ENCODE measurements at places on chromosomes 5 and 9.

GRCh38 chr9:69946800-69947437 is 96.7 kb upstream of the MAMDC2 start:
- no peak for DNase-seq
- no peak overlapping the region for H3K27ac ChIP-seq
- no peaks in the 10 kb centered on the region for H3K4me1 ChIP-seq
- H3K4me3 ChIP-seq: no peak overlapping the region
- peaks cover 4% of the 10 kb centered on the region for H3K27me3 ChIP-seq
- no peaks in the 10 kb centered on the region for H3K36me3 ChIP-seq

DNA sequence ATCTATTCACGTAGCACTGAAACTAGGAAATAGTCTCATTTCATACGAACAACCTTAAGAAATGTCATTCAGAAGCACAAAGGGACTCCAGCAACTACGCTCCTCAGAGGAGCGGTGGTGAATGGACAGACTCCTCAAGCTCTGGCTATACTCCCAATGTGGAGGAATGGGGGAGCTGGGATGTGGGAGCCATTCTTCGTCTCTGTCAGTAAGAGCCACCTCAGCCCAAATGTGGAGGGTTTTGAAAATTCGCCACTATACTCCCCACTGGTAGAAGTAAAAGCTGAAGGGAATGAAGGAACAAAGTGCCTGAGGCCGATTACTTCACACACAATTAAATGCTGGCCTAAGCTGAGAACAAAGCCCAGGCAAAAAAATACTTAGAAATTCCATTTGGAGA is 96.3 kb downstream of the ADAMTS12 start:
- H3K4me1 ChIP-seq: no peaks in the 10 kb centered on the region
- H3K36me3 ChIP-seq: no peaks in the 10 kb centered on the region
- no peak overlapping the region for H3K4me3 ChIP-seq
- H3K27ac ChIP-seq: no peak overlapping the region

DNA sequence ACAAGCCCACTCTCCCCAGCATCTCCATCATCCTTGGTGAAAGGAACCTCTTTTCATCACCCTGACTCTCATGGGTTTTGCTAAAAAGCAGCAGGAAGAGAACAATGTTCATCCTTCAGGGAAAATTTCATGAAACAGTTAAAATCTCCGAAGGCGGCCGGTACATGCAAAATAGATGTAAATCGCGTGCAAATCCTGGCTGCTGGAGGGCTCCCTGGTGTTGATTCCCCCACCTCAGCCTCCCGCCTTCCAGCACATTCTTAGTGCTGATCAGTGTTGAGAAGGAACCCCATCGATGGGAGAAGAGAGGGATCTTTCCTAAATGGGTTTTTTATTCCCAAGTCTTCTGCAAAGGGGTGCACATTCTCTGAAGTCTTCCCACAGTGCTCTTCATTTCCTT is 8.7 kb upstream of the GFI1B start:
- no peak overlapping the region for H3K27ac ChIP-seq
- H3K4me1 ChIP-seq: no peaks in the 10 kb centered on the region
- no peak for DNase-seq
- H3K27me3 ChIP-seq: no peaks in the 10 kb centered on the region
- H3K36me3 ChIP-seq: no peaks in the 10 kb centered on the region

- H3K27ac ChIP-seq: no peak overlapping the region
- H3K4me3 ChIP-seq: no peak overlapping the region
- H3K4me1 ChIP-seq: no peaks in the 10 kb centered on the region
- H3K36me3 ChIP-seq: no peaks in the 10 kb centered on the region
These were observed 43.4 kb upstream of the N4BP3 start for GRCh38 chr5:178069909-178070308.

DNA sequence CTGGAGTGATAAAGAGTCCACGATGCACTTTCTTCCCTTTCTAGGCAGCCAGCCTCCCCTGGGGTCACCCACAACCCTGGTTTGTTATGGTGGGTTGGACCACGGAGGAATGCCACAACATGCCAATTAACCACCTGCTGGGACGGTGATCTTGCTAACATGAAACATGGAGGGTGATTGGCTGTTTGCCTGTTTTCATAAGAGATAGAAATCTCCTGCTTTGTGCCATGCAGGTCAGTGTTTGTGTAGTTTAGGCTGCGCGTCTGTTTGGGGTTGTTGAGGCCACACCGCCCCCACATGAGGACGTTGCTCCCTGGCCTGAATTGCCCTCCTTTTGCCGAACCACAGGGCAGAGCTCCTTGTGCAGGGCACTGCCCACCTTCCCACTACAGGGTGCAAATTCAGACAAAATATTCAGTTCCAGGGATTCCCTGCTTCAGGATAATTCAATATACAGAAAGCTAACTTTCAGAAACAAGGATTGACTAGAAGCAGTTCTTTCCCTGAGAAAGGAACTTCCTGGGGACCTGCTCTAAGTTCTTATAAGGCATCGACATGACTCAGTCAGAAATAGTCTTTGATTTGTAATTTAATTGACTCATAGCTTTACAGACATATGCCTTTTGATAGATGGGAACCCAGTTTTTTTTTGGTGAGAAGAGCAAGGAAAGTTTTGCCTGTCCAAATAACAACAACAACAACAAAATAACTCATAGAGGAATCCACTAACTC is 427.6 kb downstream of the GADD45G start:
- no peaks in the 10 kb centered on the region for H3K36me3 ChIP-seq
- H3K4me3 ChIP-seq: no peak overlapping the region
- no peaks in the 10 kb centered on the region for H3K4me1 ChIP-seq
- no peaks in the 10 kb centered on the region for H3K27me3 ChIP-seq
- H3K27ac ChIP-seq: no peak overlapping the region
- DNase-seq: no peak

DNA sequence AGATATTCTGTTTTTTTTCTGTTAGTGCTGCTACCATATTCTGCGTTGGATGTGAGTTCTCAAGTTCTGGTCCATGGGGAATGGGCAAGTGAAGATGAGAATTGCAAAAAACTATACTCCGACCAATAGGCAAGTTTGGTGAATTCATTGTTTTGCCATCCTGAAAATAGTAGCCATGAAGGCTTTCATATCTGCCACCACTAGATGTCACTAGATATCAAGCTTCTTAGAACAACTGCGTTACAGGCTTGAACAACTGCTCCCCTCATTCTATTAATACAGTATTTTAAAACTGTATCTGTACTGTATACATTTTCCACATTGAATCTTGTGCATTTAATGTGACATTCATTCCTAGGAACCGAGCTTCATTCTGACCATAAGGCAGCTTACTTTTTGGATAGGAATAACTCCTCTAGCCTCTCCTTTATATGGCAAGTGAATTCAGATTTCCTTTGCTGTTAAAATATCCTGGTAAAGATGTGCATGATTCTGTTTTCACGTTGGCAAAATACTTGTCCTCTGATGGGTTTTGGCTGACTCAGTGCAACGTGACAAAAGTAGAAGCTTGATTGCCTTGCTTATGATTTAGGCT is 163.6 kb downstream of the SREK1 start:
- H3K4me1 ChIP-seq: no peaks in the 10 kb centered on the region
- H3K27ac ChIP-seq: no peak overlapping the region
- H3K27me3 ChIP-seq: no peaks in the 10 kb centered on the region
- H3K4me3 ChIP-seq: no peak overlapping the region

DNA sequence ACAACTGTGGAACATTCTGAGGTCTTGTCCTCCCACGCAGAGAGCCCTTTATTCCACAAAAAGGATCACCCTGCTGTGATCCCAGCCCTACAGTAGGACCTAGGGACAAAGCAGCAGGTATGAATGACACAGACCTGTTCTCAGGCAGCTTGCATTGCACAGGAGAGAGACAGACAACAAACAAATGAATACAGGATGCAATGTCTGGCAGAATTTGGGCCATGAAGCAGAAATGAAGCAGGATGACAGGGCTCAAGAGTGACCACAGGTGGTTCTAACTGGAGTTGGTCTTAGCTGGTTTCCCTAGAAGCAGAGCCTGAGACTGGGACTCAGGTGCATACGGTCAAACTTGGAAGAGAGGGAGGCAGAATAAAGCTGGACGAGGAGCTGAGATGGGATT is 388.8 kb downstream of the CDK5RAP2 start:
- DNase-seq: no peak
- no peak overlapping the region for H3K4me3 ChIP-seq
- H3K36me3 ChIP-seq: no peaks in the 10 kb centered on the region
- H3K27me3 ChIP-seq: no peaks in the 10 kb centered on the region

DNA sequence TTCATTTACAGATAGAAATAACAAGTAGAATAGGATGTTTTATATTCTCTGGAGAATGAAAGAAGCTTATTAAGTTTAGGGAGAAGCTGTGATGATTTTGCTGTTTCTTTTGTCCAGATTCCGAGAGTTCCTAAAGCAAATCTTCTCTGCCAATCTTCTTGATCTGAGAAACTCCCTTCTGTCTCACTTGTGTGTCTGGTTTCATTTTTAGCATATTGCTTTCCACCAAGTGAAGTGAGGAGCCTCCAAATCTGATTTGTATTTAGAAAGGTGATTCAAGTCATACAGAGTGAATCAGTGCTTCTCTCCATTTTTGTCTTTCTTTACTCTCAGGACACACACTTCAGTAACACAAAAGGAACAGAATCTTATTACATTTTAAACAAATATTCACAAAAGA is 48.4 kb downstream of the STX17 start:
- H3K27ac ChIP-seq: no peak overlapping the region
- no peaks in the 10 kb centered on the region for H3K36me3 ChIP-seq
- no peaks in the 10 kb centered on the region for H3K27me3 ChIP-seq
- H3K4me1 ChIP-seq: no peaks in the 10 kb centered on the region
- no peak for DNase-seq
- H3K4me3 ChIP-seq: no peak overlapping the region

DNA sequence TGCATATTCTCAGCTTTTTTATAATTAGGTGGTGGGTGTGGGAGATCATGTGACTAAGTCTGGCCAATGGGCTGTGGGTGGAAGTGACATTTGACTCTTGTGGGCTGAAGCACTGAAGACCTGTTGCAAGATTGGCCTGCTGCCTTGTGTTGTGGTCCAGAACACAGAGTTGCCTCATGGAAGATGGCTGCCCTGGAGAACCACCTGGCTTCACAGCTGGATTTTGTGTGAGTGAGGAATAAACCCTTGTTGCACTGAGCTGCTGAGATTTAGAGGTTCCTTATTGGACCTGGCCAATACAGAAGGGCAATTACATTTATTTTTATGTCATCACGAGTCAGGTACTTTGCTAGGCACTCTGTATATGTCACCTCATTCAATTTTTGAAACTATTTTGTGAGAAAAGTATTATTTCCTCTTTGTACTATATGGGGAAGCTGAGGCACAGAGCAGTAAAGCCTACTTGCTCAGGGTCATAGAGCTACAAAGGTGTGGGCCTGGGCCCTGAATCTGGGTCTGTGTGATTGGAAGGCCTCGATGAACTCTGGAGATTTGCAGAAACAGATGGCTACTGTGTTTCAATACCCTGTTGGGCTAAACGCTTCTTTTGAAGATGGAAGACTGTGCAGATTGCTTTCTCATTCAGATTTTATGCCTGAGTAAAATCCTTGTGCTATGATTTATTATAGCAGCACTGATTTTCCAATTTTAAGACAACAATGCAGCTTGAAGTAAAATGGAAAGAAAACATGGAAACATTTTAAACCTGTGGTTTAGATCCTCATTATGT is 71.2 kb upstream of the TBC1D2 start:
- DNase-seq: no peak
- H3K27ac ChIP-seq: no peak overlapping the region
- no peaks in the 10 kb centered on the region for H3K27me3 ChIP-seq
- H3K4me1 ChIP-seq: no peaks in the 10 kb centered on the region
- no peak overlapping the region for H3K4me3 ChIP-seq
- H3K36me3 ChIP-seq: no peaks in the 10 kb centered on the region

DNA sequence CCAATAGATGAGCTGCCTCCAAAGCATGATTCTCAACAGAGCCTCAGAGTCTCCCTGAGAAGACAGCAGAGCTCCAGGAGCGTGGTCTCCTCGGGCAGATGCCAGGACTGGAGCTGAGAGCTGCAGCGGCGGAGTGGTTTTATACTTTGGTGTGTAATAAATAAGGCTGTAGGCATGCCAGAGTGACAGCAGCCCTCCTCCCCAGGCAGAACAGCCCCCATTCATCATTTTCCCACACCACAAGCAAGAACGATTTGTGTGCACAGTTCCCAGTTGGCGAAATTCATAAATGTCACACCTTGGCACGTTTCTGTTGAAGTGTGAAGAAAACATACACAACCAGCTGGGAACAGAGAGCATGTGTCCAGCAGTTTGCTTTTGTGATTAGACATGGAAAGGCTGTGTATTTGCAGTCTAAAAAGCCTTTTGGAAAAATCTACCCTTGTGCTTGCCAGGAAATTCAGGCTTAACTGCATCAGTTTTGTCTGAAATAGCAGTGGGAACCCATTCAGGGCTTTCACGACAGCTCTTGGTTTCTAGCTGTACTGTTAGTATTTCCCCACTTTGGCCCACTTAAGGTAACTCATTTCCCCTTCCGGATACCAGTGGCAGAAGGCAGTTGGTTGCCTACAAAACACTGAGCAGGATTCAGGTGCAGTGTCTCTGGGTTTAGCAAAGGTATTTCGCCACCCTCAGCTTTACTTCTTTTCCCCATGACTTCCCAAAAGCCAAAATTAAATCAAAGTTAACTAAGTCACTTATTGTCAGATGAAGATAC is at the start of gene C1QTNF3:
Gene C1QTNF3 (minus strand): TSS at position 115 of the 778 bp plus-strand sequence. CDS start 88 bp downstream, at position 27.
- H3K27ac ChIP-seq: no peak within 1 kb of the TSS
- H3K4me3 ChIP-seq: no peak within 1 kb of the TSS
- H3K4me1 ChIP-seq: no peaks in the 10 kb centered on the region
- no peaks in the 10 kb centered on the region for H3K36me3 ChIP-seq

DNA sequence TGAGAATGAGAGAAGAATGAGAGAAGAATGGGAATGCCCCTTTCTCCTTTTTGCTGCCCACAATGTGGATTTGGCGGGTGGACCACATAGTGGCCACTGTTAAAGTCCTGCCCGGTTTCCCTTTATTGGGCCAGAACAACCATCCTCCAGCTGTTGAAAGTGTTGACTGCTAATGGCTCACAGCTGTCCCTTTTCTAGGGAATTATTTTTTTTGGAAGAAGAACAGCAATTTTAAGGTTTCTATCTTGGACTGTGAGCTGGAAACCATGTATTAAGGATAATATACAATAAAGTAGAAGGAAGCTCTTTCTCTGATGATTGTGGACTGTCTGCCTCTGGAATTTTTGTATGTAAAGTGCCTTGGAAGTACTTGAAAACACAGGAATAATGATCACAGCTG is 185.9 kb downstream of the DMRT2 start:
- H3K4me3 ChIP-seq: no peak overlapping the region
- no peaks in the 10 kb centered on the region for H3K27me3 ChIP-seq
- no peak for DNase-seq
- no peaks in the 10 kb centered on the region for H3K36me3 ChIP-seq
- no peaks in the 10 kb centered on the region for H3K4me1 ChIP-seq

GRCh38 chr9:87401681-87402080 is 96.0 kb upstream of the DAPK1 start:
- no peak for DNase-seq
- no peaks in the 10 kb centered on the region for H3K4me1 ChIP-seq
- no peaks in the 10 kb centered on the region for H3K27me3 ChIP-seq
- no peak overlapping the region for H3K27ac ChIP-seq
- H3K4me3 ChIP-seq: no peak overlapping the region

GRCh38 chr5:87054821-87055220 is 212.9 kb upstream of the RASA1 start:
- DNase-seq: no peak
- no peaks in the 10 kb centered on the region for H3K36me3 ChIP-seq
- H3K27me3 ChIP-seq: no peaks in the 10 kb centered on the region
- no peak overlapping the region for H3K27ac ChIP-seq
